ENCODE measurements at places on chromosomes 7 and 10.

DNA sequence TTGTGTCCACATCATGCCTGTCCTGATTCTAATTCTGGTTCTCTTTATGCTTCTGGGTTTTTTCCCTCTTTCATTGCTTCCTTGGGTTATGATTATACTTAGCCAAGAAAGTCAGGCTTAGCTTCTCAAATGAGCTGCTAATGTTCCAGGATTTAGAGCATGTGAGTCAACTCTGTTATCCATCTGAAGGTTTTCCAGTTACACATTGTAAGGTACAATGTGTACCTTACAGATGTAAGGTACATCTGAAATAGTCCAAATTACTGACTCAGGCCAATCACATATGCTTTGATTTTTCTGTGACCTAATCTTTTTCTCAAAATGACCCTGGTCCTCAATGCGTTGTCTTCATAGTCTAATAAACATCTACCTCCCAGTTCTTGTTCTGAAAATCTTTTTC, 13.3 kb upstream of the MIOS start:
- no peak for DNase-seq

GRCh38 chr10:3714531-3714930, 70.5 kb downstream of the KLF6 start:
- DNase-seq: no peak

GRCh38 chr7:116631676-116632075, 40.3 kb upstream of the MET start:
- DNase-seq: no peak

GRCh38 chr10:48690791-48691660, 6.4 kb downstream of the WDFY4 start:
- no peak for DNase-seq

DNA sequence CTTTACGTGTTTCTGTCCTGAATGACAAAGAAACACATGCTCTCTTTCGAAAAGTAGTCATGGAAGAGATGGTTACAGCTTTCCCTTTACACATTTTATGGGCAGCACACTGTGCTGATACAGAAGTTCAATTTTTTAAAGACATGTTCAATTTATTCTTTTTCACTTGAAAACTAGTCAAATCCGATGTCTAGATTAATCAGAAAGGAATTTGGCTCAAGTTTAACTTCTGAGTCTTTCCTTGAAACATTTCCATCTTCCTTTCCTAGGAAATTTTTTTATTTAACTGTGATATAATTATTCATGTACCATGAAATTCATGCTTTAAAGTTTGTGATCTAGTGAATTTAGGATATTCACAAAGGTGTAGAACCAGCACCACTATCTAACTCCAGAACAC, 360.1 kb downstream of the TNS3 start:
- no peak for DNase-seq

DNA sequence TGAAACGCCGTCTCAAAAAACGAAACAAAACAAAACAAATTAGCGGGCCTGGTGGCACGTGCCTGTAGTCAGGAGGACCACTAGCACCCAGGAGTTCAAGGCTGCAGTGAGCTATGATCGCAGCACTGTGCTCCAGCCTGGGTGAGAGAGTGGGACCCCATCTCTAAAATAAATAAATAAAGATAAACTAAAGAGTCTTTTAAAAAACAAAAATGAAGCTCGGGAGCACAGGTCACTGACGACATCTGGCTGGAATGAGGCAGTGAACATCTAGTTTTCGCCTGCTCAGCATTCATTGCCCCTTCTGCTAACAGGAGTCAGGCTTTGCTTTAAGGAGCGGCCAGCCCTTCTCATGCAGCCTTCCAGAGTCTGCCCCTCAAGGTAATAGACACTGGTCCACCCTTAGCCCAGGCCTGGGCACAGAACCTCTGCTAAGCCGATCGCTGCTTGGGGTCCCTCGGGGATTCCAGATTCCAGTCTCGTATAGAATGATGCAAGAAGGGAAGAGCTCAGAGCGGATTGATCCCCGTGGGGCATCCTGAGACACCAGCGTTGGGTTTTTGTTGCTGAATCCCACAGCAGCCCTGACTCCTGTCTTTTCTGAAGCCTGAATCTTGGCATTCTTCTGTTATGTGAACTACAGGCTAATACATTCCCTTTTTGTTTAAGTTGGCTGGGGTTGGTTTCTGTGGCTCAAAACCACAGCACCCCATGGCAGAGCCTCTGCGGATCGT, 14.2 kb upstream of the FOXK1 start:
- DNase-seq: no peak

- no peak for DNase-seq
Measured at GRCh38 chr10:114485696-114486400, 81.5 kb upstream of the AFAP1L2 start.

- DNase-seq: no peak
Measured at GRCh38 chr10:42960491-42960990, 116.3 kb upstream of the RET start.

- DNase-seq: no peak
Measured at GRCh38 chr10:124741922-124742412, 2.2 kb downstream of the FAM53B start.

DNA sequence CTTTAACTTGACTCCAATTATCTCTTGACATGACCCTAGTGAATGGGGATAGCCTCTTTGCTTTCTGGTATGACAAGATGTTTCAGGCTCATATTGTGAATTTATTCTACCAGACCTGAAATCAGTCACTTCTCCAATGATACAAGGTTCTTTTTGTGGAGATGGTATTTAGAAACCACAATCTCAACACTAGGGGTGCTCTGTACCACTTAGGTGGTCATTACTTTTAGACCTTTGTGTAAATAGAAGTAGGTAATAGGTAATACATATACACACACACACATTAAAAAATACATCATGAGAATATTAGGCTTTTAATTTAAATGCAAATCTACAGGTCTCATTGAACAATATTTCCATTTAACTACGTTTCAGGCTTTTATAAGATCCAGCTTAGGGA, 199.0 kb upstream of the RHOBTB1 start:
- DNase-seq: no peak

GRCh38 chr10:69726850-69727249, 74.9 kb upstream of the COL13A1 start:
- no peak for DNase-seq

DNA sequence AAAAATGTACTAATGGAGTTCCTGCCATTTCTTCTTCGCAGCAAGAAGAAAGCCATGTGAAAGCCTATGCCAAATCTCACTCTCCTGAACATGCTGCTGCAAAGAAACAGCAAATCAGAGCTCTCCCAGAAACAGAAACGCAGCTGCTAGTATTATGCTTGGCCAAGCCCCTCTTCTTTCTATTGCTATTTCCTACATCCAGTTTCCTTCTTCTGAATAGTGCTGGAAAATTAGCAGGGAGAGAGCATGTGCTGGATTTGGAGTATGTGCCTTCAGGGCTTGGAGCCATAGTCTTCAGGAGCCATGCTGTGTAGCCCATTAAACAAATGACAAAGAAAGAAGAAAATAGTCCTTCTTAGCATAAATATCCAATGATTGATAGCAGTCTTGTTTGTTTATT, 852.0 kb upstream of the PHF14 start:
- DNase-seq: no peak

DNA sequence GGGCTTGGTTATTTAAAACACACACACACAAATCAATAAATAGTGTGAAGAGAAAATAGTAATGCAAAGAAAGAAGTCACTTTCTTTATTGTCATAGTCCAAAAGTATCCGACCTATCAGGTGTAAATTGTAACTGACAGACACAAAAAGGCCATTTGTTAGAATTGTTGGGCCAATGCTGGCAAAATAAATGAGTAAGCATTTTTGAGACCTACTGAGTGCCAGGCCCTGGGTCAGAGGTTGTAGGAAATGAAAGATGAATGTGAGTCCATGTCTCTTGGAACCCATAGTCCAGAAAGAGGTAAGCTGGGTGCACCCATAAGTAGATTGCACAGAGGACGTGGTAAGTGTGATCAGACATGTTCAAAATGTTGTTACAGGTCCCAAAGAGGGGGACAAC, 13.5 kb upstream of the EGR2 start:
- no peak for DNase-seq

DNA sequence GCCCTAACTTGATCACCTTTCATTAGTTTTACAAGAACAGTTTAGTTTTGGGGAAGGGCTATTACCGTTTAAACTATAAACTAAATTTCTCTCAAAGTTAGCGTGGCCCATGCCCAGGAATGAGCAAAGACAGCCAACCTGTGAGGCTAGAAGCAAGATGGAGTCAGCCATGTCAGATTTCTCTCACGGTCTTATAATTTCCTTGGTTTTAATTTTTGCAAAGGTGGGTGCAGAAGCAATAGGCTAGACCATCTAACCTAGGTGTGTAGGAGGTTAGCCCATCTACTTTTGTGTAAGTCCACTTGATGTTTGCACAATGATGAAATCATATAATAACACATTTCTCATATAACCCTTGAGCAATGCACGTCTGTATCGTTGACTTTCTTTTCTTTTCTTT, 8.9 kb downstream of the CCL24 start:
- no peak for DNase-seq

DNA sequence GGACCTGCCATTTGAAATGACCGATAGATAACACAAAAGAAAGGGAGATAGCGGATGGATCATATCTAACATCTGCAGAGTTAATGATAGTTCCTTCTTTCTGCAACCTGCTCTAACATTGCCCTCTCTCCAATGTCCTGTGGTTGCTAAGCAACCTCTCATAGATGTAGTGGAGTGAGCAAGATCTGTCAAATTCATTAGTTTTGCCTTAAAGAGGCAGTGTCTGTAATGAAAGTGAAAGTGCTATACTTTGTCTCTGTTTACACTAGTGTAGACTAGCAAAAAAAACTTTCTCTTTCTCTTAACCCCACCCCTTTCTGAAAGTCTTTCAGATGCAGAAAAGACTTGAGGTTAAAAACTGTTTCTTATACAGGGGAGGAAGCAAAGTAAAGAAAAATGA, 1196.9 kb downstream of the SORCS3 start:
- DNase-seq: no peak

DNA sequence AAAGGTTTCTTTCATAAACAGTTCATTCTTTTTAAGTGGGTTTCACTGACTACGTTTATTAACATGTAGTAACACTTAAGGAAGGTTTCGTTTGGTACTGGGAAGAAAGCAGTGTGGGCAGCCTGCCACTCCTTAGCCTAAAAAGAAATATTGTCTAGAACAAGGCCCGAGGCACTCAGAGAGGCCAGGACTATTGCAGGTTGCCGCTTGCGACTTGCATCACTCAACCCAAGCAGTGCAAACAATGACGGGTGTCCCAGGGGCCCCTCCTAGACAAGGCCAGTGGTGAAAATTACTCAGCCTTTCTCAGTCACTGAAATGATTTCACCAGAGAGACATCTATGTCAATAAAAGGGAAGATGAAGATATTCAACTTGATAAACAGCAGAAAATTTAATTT, 243.9 kb downstream of the SNX13 start:
- no peak for DNase-seq

GRCh38 chr10:77687621-77688020, 50.0 kb upstream of the KCNMA1 start:
- no peak for DNase-seq

- no peak for DNase-seq
Measured at GRCh38 chr7:8228766-8229674, 32.9 kb downstream of the ICA1 start.

- DNase-seq: no peak
Measured at GRCh38 chr7:27917119-27917518, 177.2 kb downstream of the TAX1BP1 start.

- no peak for DNase-seq
Measured at GRCh38 chr10:71478173-71478572, 81.5 kb downstream of the CDH23 start.

DNA sequence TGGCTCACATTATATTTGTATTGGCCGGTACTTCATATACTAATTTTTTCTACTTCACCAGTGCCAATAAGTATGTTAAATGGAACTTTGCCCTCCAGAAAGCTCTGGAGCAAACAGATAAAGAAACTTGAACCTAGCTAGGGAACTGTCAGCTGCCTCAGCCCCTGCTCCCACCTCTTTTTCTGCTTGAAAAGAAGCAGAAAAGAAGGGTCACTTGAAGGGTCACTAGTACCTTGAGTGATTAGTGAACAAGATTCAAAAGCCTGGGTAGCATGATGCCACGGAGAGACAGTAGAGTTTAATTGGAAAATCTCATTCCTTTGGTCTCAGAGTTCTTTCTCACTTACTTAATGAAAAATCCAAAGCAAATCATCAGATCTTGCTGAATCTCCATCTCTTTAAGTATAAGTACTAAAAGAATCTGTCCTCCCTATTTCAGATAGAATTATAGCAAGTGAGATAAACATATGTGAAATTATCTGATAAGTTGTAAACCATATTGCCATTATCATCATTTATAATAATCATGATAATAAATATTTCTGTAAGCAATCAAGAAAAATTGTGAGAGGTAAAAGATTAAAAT, 47.7 kb downstream of the PTN start:
- no peak for DNase-seq

GRCh38 chr10:15433850-15434537, 62.9 kb upstream of the FAM171A1 start:
- no peak for DNase-seq

DNA sequence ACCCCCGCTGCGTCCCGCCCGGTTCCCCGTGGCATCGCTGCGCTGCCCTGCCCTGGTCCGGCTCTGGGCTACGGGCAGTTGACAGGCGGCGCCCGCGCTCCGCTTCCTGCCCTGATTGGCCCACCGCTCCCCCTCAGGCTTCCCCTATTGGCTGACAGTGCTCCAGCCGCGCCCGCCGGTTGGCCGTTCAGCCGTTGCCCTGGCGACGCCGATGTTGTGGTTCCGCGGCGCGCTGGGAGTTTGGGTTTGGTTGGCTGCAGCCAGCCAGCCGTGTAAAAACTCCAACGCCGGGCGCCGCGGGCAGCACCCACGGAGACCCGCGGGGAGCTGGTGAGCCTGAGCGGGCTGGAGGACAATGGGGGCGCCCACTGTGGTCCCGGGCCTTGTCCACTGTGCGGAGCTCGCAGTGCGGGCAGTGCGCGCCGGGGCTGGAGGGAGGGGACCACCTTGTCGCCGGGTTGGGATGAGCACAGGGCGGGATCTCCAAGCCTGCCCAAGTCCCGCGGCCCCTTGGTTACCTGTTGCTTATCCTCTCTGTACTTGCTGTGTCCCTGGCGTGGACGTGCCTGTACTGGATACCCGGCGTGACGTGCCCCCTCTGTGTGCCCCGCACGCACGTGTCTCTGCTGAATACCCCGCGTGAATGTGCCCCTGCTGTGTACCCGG, at the start of gene C7orf57:
C7orf57 (plus strand) TSS at position 243 of the 666 bp plus-strand sequence. CDS start 766 bp downstream, outside the sequence.
- DNase-seq: peak; percentile 85

DNA sequence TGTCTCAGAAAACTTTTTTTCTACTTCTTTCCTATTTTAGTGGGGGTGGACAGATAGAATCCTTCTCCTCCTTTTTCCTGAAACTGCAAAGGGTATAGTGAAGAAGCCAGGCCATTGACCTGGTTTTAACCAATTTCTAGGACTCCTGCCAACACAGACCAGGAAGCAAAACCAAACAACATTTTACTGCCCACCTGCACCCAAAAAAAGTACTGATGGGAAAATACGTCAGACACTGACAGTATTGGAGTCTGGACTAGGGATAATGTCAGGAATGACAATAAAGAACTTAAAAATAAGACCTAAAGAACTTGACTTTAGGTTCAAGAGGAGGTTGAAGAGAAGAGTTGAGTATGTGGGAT, 5.0 kb upstream of the STEAP4 start:
- no peak for DNase-seq

Data from CD8-positive, alpha-beta T cell (primary cell).